ENCODE measurements at places on chromosomes 3 and 15.

GRCh38 chr3:160921020-160921635, 165.1 kb downstream of the PPM1L start:
- DNase-seq, result peak; percentile 45

DNA sequence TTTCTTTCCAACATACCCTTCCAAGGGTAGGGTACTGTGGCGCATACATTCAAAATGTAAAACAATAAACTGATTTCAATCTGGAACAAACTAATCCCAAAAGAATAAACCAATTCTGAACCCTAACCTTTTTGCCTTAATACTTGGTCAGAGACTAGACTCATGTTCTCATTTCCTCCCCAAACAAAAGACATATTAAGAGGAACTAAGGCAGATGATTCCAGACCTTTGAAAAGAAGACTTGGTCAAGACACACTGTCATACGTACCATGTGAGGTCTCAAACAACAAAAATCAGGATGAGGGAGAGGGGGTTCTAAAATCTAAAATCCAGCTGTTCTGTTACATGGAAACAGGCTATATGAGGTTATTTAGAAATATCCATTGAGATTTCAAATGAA, 102.1 kb downstream of the RFTN1 start:
- no peak for DNase-seq

DNA sequence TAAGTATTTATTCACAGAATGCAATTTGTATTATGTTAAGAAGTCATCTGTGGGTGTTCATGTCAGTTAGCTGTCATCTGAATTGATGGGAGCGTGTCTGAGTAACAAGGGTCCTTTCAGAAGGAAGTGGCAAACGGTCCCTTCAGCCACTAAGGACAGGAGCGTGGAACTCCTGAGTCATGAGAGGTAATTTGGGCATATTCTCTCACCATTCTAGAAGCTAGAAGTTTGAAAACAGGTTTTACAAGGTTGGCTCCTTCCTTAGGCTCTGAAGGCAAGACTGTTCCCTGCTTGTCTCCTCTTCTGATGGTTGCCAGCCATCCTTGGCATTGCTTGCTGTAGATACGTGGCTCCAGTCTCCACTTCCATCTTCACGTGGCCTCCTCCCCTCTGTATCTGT, 19.7 kb downstream of the ABHD2 start:
- no peak for DNase-seq

GRCh38 chr3:63584681-63585080, 67.8 kb upstream of the SNTN start:
- DNase-seq, result no peak

GRCh38 chr3:161393803-161394202, 22.5 kb upstream of the SPTSSB start:
- no peak for DNase-seq

All from NCI-H1092 treated with DMSO at 0.1 percent for 48 hours (cell line).